Skeletal muscle cell (primary cell): ENCODE measurements at places on chromosomes 13 and 19.

GRCh38 chr13:99199541-99200431, 868 bp upstream of the UBAC2 start:
- no peak for DNase-seq

- DNase-seq: no peak
Measured at GRCh38 chr13:114120591-114121011, 11.8 kb downstream of the RASA3 start.

DNA sequence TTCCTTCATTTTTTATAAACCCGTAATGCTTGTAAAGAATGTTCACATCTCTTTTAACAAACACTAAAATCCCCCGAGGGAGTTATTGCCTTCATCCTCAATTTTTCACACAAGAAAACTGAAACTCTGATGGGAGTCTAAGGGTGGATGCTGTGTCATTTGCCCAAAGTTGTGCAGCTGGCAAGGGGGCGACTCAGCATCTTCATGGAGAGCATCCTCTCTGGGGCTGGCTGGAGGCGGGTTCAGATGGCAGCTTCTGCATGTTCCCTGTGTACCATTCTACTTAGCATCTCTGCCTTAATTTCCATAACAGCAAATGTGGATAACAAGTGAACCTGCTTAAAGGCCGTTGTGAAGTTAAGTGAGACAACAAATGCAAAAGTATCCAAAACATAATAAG, 256.4 kb downstream of the IRS2 start:
- no peak for DNase-seq

DNA sequence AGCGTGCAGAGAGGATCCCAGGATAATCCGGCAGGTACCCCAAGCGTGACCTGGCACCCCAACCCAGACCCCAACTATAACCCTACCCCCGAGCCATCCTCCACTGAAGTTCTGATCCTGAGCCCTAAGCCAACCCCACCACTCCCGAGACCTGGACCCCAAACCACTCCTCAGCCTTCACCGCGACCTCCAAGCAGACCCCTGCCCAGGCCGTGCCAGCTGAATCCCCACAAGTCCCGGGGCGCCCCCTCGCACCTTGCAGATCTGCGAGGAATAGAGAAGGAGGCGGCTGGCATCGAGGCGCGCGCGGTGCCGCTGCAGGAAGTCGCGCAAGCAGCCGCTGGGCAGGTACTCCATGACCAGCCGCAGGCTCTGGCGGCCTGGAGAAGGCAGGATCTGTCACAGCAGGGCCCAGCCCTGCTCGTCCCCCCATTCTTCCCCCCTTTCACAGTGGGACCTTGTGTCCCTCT, 10.1 kb upstream of the INSL3 start:
- no peak for DNase-seq

- DNase-seq: no peak
Measured at GRCh38 chr19:29753934-29754305, 38.9 kb upstream of the C19orf12 start.
